Fibroblast of villous mesenchyme (primary cell): ENCODE measurements at places on chromosomes 4 and X. TPM values are rescaled to one million over a fixed set of nuclear protein-coding genes. Genes with fewer than 3 reads are reported as not detected.
A peak's percentile ranks its signal among the peaks of the same experiment; 100 is the strongest.

- no peak for DNase-seq
These were observed 18.0 kb downstream of the ARHGAP10 start for GRCh38 chr4:147749811-147750321.

PHKA1 gene
- total RNA-seq = 7.4 and 8.6 TPM in 2 replicates

PRRG1 gene
- total RNA-seq = 12.6 and 19.0 TPM in 2 replicates

DNA sequence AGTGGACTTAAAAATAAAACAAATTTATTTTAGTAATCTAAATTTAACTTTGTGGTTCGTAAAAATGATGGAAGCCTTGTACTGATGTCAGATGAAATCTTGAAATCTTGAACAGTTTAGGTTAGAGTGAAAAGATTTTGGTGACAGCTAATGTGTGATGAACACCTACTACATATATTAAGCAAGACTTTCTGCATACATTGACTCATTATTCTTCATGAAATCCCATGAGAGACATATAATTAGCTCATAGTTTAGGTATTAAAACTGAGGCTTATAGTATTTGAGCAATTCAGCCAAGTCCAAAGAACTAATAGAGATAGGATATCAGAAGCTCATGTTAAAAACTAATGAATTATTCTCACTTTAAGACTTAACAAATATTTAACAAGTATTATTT, 66.9 kb upstream of the PCDH7 start:
- DNase-seq = no peak

USP51 gene
- total RNA-seq = 2.6 and 3.5 TPM in 2 replicates

- no peak for DNase-seq
These were observed 33.8 kb downstream of the UCHL1 start for GRCh38 chr4:41290479-41290878.

GRCh38 chr4:189615217-189615663, 325.4 kb upstream of the FRG1 start:
- DNase-seq = no peak

GRCh38 chrX:55342533-55343501, 78.1 kb upstream of the PAGE3 start:
- peak; percentile 7 for DNase-seq

- no peak for DNase-seq
These were observed 209.0 kb downstream of the NPNT start for GRCh38 chr4:106104276-106104675.

XAGE1B gene
- 0.32 TPM in 1 of 2 replicates, not detected in the other for total RNA-seq

- no peak for DNase-seq
These were observed 241.8 kb downstream of the GALNTL6 start for GRCh38 chr4:172055046-172055445.

GRCh38 chrX:149527705-149528104, 13.1 kb upstream of the EOLA1 start:
- peak; percentile 36 for DNase-seq

GRCh38 chr4:129446074-129446473, 350.1 kb downstream of the C4orf33 start:
- no peak for DNase-seq

- DNase-seq = no peak
These were observed 56.6 kb downstream of the SPATA18 start for GRCh38 chr4:52107745-52108144.

DNA sequence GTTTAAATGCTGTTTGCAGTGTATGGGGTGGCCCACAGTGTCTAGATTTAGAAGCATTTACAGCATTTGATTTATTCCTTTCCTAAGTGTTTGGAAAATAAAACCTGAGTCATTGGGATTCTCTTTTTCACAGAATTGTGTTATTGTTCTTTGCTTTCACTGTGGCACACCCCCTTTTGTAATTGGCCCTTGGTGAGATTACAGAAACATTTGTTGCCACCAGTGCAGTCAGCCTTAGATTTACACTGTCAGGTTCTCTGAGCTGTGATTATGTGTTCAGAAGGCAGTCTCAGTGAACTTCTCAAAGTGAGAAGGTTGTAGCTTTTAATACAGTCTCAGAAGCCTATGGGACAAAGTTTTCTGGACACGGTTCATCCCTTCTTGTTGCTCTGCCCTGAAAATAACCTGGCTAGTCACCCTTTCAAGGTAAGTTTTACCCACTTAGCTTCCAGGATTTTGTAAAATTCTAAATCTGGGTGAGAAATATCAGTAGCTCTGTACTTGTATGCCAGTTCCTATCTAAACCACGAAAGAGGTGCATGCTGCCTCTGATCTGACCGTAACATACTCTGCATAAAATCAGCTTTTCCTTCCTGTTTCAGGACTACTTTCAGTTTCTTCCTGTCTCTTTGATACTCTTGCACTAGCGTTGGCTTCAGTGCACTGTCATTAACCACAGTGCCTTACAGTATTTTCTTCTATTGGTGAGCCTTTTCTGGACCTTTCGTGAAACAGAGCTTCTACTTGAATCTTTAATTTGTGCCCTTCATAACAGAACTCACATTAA, 12.6 kb downstream of the RUFY3 start:
- DNase-seq = peak; percentile 69

DNA sequence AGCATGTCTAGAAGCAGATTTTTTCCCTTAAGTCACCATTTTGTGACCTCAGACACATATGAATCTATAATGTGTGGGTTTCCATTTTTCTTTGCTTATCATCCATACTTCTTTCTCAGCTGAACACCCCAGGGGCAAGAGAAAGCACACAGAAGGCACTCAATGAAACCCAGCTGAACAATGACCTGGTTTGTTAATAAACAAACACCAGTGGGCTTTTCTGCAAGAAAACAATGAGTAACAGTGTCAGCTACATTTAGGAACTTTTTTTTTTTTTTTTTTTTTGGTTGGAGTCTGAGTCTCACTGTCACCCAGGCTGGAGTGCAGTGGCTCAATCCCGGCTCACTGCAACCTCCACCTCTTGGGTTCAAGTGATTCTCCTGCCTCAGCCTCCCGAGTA, 40.7 kb upstream of the KLF3 start:
- no peak for DNase-seq

DNA sequence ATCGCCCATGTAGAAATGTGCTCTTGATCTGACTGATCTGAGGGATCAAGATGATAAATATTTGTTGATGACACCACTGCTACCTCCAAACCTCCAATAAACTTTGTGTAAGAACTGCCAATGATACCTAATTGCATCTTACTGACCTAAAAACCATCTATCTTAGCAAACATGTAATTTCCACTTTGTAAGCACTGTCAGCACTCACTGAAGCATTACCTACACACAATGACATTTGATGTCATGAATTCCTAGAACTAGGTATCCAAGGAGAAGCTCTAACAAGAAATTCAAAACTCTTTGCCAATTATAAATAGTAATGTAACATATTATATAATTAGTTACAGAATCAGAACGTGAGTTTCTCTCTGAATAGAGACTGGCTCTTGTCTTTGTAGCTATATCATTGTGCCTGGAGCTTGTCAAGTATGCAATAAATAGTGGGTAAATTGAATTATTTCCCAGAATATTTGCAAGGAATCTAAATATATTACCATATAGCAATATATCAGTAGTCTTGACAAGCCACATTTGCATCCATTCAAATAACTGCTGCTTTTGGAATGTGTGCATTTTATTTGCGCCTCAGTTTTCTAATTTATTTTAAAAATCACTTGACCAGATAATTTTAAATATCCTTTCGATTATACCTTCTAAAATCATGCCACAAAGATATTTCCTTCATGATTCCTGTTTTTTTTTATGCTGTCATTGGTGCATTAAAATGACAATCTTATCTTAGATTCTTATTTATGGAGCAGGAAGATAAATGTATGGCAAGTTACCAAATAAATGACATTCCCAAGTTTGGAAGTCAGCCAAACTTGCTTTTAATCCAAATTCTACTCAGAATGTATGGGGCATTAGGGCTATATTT, 232.3 kb upstream of the NEIL3 start:
- DNase-seq = no peak

- DNase-seq = peak; percentile 79
These were observed 8.1 kb upstream of the SMS start for GRCh38 chrX:21932292-21933002.

- no peak for DNase-seq
These were observed 25.7 kb downstream of the BOD1L1 start for GRCh38 chr4:13601848-13602247.

DNA sequence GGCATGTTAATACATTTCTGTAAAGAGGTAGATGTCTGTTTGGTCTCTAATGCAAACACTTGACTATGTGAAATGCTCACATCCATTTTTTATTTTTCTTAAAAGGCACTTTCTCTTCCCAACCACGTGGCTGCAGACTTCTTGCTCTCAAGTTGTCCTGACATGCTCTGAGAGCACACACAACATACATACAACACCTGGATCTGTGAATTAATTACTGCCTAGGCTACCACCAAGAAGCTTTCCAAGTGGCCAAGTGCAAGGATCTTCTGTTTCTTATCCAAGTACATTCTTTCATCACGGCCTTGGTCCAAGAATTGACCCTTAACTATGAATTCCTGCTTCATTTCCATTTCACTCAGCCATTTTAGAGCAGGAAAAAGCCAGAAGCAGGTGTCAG, 110.8 kb downstream of the SPRY1 start:
- no peak for DNase-seq

MAGEA11 gene
- not detected in 2 replicates for total RNA-seq

NRK gene
- 0.32 and 4.7 TPM in 2 replicates for total RNA-seq

DNA sequence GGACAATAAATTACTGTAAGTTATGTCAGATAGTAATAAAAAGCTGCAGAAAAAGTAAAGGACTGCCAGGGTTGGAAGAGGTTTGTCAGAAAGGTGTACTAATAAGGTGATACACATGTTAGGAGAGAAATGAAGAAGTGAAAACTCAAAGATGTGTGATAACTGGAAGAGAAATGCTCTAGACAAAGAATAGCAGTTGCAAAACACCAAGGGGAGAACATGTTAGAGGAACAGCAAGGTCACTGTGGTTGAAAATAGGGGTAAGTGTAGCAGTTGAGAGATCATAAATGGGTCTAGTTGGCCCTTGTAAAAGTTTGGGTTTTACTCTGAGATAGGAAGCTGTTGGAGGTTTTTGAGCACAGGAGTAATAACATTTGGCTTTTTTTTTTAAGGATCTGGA, 46.9 kb downstream of the HSPA4L start:
- no peak for DNase-seq

SAT1 gene
- total RNA-seq = 71.7 and 81.8 TPM in 2 replicates

DCAF12L1 gene
- not detected in 2 replicates for total RNA-seq

DNA sequence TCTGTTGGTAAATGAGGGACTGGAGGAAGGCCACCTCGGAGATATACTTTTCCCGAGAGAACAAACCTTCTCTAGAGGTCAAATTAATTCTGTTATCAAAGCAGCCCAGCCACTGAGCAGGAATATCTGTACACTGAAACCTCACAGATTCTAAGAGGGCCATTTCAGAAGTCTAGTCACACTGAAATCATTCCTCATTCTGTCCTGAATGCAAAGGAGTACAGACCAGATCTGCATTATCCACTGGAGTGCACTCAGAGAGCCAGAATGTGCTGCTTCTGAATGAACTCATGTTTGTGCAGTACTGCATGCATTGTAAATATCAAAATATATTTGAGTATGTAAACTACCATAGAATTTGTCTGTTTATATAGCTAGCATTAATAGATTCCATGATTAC, 278.3 kb upstream of the FSTL5 start:
- no peak for DNase-seq

DNA sequence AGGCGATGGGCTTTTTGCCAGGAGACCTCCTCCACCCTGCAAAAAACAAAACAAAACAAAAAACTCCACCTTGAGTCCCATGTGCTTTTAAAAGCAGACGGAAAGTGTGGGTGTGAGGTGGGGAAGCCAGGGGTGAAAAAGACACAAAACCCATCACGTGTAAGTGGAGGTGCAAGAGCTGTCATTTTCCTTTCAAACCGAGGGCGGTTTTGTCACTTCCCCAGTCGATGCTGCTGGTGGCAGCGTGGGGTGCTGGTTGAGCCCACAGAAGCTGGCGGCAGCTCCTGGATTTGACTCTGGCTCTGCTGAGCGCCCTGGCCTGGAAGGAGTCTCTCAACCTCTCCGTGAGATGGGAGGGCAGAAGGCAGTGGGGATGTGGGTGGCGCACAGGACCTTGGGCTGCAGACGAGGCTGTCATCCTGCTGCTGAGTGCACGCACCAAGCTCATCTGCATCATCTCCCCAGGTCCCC, 110.0 kb downstream of the PSAPL1 start:
- no peak for DNase-seq

GRCh38 chrX:130626521-130626920, 224.7 kb downstream of the RBMX2 start:
- DNase-seq = peak; percentile 27

DNA sequence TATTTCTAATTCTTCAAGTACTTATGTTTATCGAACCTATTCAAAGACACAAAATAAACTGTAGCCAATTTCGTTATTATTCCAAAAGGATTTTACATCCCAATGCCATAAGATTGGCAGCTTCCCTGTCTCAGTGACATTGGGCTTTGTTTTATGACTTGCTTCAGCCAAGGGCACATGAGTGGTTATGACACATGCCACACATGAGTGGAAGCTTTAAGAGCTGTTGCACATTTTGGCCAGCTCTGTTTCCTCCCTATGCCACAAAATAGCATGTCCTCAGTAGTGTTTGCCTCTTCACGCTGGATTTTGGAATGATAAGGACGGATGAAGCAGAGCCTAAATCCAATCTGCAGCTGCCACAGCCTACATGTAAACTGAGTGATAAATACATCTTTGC, 21.9 kb downstream of the SEC24D start:
- DNase-seq = no peak
